Esophagus muscularis mucosa (tissue), 4 donors: ENCODE measurements at places on chromosomes 11 and 22. TPM values are rescaled to one million over a fixed set of nuclear protein-coding genes. Genes with fewer than 3 reads are reported as not detected.

GRCh38 chr11:12119502-12119901 is 9.1 kb downstream of the MICAL2 start:
- DNase-seq, result no peak

Gene SSH3
- total RNA-seq, result 51.5 TPM

DNA sequence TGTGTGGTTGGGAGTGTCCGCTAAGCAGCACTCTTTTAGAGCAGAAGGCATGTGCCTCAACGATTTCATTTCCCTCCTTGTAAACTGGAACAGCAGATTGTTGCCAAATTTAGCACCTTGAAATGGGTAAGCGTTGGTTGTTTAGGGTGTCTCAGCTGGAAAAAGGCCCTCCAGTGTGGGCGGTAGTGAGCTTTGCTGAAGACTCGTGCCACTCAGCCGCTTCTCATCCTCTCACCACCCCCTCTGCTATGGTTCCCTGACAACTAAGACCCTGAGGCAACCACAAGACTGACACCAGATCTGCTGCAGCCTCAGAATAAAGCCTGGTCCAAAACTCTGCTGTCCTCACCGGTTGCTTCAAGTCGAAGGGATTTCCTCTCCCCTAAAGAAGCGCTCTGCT is 9.9 kb upstream of the FERMT3 start:
- no peak for DNase-seq

DNA sequence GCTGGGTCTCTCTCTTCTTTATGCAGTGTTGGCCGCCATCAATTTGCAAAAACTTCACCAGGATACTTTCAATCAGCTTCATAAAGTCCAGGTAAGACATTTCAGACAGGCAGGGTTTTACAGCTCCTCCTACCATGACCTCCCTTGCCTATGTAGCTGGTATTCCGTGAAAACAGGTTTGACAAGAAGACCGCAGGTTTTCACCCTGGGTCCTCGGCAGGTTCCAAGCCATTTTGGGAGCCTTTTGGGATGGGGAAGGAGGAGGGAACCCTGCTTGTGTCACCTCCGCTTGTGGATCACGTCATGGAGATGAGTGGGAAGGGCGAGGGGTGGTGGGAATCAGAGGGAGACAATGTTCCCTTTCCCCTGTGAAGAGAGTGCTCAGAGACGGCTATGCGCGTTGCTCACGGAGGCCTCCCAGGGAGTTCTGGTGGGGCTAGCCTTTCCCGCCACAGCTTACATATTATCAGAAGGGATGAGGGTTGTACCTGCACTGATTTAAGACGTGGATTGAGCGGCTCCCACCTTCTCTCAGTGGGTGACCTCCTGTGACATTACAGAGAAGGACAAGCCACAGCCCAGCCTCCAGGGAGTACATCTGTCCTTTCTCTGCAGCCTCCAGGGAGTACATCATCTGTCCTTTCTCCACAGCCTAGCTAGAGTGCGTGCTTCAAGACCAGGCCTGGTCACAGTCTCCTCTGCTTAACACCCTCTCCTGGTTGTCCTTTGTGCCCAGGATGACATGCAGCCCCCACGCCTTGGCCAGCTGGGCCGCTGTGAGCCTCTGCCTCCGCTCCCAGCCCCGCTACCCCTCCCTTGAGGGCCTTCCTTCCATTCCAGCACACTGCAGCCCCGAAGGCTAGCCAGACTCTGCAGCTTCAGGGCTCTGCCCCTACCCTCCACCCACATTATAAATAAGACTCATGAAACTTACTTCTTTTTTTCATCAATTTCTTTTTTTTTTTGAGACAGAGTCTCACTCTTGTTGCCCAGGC is 17.2 kb downstream of the GLB1L3 start:
- peak; percentile 77 for DNase-seq

DNA sequence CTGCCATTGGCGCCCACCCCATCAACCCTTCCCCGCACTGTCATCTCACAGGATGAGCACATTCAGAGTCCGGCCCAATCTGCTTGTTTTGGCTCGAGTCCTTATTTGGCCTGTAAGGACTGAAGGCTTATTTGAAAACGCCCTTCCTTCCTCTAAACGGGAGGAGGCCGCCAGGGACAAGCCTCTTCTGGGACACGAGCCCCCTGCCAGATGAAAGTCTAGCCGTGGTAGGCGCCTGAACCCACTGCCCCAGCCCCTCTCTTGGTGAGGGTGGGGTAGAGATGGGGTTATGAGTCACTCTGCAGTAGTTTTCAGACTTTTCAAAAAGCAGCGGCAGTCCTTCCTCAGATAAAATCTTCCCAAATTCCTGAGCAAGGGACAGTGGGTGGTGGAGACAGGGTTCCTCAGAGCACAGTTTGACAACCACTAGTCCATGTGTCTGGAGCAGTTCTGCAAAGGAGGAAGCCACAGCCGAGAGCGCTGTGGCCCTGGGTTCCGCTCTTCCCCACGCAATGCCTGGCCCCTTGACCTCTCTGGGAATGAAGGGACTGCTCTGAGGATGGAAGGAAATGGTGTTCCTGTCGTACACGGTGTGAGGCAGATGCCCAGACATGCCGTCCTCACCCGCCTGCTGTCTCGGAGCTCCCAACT is 57.0 kb downstream of the MYH9 start:
- DNase-seq, result no peak

DNA sequence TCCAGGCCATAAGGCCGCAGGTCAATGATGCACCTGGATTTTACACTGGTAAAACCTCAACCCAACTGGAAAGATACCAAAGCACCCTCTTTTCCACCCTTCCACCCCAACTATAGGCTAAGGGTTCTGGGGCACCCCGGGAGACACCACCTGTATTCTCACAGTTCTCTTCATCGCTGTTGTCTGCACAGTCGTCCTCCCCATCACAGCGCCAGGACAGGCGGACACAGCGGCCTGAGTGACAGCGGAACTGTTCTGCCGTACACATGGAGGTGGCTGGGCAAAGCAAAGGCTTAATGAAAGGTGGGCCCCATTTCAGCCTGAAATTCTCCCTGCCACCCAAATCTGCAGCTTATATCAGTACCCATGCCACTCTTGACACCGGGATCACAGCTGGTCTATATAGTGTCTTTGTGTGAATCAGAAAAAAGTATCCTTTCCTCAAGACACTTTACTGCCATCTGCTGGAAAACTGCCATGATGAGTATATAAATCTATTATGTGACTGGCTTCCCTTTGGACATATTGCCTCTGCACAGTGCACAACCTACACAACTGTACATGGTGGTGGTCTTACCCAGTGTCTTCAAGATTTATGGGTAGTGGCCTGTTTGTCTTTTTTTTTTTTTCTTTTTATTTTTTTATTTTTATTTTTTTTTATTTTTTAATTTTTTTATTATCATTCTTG is 21.5 kb downstream of the LRP4 start:
- no peak for DNase-seq

GRCh38 chr11:66725647-66726046 is 3.4 kb downstream of the SPTBN2 start:
- DNase-seq, result no peak

DNA sequence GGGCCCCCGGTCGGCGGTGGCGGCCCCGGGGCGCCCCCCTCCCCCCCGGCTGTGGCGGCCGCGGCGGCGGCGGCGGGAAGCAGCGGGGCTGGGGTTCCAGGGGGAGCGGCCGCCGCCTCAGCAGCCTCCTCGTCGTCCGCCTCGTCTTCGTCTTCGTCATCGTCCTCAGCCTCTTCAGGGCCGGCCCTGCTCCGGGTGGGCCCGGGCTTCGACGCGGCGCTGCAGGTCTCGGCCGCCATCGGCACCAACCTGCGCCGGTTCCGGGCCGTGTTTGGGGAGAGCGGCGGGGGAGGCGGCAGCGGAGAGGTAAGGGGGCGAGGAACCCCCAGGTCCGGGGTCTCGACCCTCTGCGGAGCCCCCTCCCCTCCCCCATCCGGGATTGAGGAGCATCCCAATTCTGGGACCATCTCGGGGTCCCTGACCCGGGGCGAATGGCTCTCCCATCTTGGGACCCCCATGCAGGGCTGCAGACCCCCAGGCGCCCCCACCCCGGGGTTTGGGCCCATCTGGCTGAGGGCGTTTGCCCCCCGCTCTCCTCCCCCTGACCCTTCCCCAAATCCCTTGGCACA is 431 bp downstream of the KMT2A start:
- DNase-seq, result no peak

DNA sequence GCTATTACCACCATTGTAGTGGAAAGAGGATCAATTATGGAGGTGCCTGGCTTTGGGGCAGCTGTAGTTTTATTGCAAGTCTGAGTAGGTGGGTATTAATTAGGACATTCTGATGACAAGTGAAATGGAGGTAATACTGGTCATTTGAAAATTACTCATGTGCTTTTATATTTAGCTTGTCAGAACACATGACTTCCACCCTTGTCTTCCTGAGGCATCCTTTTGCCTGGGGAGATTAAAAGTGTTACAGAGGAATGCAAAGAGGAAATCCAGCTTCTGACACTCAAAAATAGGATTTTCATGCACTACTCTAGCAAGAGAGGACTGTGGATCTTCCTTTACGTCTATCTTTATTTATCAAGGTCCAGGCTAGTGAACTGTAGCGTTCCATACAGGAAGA is 44.7 kb upstream of the CAPRIN1 start:
- no peak for DNase-seq

DNA sequence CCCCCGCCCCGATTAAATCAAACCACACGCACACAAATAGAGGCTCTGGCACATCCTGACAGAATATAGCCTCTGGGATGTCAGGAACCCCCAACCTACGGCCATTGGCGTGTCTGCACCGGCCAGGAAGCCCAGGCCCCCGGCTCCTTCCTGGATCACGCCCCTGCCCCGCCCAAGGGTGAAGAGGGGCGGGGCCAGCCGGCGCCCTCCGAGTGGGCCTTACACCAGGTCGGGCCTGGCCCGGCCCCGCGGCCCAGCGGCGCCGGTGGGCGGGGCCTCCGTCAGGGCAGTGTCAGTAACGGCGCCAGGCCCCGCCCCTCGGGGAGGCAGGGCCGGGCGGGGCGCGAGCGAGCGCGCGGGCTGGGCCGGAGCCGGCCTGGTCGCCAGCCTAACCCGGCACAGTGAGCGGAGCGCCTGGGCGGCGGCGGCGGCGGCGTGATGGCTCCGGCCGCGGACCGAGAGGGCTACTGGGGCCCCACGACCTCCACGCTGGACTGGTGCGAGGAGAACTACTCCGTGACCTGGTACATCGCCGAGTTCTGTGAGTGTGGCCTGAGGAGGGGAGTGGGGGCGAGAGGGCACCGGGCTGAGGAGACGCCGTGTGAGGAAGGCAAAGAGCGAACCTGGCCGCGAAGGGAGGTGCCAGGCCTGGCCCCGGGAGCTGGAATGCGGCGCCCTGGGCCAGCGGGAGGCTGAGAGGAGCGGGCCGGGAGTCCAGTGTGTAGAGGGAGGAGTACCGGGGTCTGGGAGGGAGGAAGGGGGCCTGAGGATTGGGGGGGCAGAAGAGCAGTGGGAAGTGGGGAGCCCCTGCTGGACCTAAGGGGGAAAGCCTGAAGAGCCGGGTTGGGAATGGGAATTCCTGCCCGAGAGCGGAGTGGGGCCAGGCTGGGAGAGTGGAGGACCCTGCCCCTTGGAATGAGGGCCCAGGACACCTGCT is at the start of gene ACER3:
TSS of gene ACER3 (plus strand) at position 380 of the 937 bp plus-strand sequence. CDS start at position 439, 59 bp downstream.
- DNase-seq, result peak; percentile 94

GRCh38 chr11:61543606-61544306 is 35.2 kb downstream of the LRRC10B start:
- DNase-seq, result no peak

Gene MRGPRX4
- not detected for total RNA-seq

GRCh38 chr11:9089636-9090035 is 1.8 kb downstream of the SCUBE2 start:
- DNase-seq, result peak; percentile 70
